ENCODE measurements at places on chromosomes 5 and 9. TPM values are rescaled to one million over a fixed set of nuclear protein-coding genes. Genes with fewer than 3 reads are reported as not detected.

PGM5 gene
- total RNA-seq = 9.3 TPM

- DNase-seq = no peak
- H3K27me3 ChIP-seq = no peaks in the 10 kb centered on the region
- H3K27ac ChIP-seq = no peak overlapping the region
- H3K4me3 ChIP-seq = no peak overlapping the region
These were observed 41.2 kb upstream of the PLPP1 start for GRCh38 chr5:55575815-55576583.

DNA sequence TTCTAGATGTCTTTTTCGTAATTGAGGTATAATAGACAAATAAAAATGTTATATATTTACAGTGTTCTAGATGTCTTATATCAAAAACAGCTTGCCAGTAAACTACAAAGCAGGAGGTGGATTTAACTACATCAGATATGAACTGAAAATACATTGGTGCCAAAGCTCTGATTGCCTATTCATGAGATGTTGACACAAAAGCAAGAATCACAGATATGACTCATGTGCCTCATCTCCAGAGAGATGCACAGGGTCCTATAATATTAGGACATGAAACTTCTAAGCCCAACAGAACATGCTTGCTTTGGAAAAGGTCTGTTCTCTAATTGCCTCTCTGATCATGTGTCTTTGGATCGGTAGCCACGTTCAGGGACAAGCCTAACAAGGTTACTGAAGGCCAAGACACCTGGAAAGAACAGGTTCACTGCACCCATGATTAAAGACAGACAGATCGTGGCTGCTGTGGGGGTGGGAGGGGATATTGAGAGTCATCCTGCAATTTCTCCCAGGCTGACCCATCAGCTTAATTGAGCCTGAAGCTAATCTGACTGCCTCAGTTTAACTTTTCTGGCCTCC is 16.8 kb downstream of the ABCA1 start:
- H3K4me1 ChIP-seq = peaks cover 33% of the 10 kb centered on the region
- no peaks in the 10 kb centered on the region for H3K27me3 ChIP-seq
- H3K36me3 ChIP-seq = no peaks in the 10 kb centered on the region
- H3K4me3 ChIP-seq = no peak overlapping the region
- H3K27ac ChIP-seq = no peak overlapping the region

SEMA5A gene
- total RNA-seq = 3.4 TPM

LECT2 gene
- 6.6 TPM for total RNA-seq

- no peak overlapping the region for H3K4me3 ChIP-seq
- DNase-seq = no peak
- H3K4me1 ChIP-seq = no peaks in the 10 kb centered on the region
- no peak overlapping the region for H3K27ac ChIP-seq
- no peaks in the 10 kb centered on the region for H3K36me3 ChIP-seq
- H3K27me3 ChIP-seq = no peaks in the 10 kb centered on the region
These were observed 206.1 kb downstream of the SLIT3 start for GRCh38 chr5:169094586-169095409.

DNA sequence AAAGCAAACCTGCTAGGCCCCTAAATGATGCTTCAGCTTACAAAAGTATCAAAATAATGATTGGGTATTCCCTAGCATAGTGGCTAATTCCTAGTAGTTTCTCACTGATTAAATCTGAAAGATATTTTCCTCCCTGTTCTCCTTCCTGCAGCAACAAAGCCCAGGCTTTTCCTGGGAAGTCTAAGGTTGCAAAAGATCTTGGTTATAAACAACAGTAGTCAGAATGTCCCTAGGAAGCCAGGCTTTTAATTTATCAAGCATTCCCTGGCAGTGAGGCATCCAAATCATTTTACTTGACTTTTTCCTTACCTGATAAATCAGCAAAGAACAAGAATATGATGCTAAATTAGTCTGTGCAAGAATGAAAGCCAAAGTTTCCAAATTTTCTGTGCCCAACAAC is 272.0 kb downstream of the PDE4D start:
- no peaks in the 10 kb centered on the region for H3K4me1 ChIP-seq
- H3K36me3 ChIP-seq = no peaks in the 10 kb centered on the region
- no peaks in the 10 kb centered on the region for H3K27me3 ChIP-seq
- H3K4me3 ChIP-seq = no peak overlapping the region
- no peak overlapping the region for H3K27ac ChIP-seq

DNA sequence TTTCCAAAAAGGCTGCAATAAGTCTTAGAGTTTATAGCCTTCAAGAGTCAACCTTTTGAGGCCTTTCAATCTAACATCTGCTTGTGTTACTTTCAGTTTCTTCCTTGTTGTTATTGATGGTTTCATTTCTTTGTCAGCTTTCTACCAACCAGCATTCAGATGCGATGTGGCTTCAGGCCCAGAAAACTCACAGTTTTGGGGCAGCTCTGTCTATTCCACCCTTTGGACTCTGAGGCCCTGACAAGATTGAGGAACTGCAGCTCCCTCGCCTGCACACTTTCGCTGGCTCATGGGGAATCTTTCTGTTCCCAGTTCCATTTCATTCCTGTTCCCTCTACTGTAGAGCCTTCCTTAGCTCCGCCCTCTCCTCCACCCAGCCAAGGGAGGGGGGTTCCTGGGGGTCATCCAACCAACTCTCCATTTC is 13.3 kb upstream of the WHRN start:
- H3K36me3 ChIP-seq = no peaks in the 10 kb centered on the region
- H3K4me1 ChIP-seq = peaks cover 15% of the 10 kb centered on the region
- H3K27ac ChIP-seq = no peak overlapping the region
- no peak overlapping the region for H3K4me3 ChIP-seq
- H3K27me3 ChIP-seq = no peaks in the 10 kb centered on the region

DNA sequence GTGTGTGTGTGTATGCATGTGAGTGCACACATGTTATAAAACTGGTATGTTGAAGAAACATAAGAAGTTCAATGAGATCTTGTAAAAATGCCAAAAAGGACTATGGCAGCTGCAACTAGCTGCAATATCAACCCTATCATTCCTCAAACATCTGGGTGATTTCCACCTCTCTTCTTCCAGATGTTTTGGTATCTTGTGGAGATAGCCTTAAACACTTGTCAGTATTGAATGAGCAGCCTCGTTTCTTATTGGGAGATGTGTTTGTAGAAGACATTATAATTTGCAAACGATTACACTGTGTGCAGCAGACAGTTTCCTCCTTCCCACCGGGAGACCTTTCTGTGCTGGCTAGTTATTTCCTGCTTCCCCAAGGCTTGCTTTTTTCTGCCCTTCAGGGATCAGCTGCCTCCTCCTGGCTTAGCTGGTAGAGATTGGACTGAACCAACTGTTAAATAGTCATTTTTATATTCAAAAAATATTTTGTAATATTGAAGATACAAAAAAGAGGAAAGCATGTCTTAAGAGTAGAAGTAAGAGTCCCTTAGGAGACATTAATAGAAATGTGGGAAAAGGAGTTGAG is 168.4 kb upstream of the MPDZ start:
- H3K27me3 ChIP-seq = no peaks in the 10 kb centered on the region
- H3K27ac ChIP-seq = no peak overlapping the region
- no peaks in the 10 kb centered on the region for H3K4me1 ChIP-seq
- no peaks in the 10 kb centered on the region for H3K36me3 ChIP-seq
- no peak for DNase-seq

PLPP7 gene
- total RNA-seq = 23.9 TPM

DNA sequence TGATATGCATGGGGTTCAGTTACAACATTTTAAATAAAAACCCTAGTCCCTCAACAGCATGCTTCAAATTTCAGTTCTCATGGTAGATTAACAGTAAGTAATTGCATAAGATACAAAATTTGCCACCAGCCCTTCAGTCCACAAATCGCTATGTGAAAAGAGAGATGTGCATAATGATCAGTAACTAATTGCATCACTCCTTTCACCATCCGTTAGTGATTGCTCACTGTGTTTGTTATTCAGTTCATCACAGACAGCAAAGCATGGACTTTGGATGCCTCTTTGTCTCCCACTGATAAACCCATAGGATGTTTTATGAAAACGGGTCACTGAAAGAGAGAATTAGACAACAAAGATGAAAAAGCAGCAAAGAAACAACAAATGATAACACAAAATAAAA is 103.2 kb downstream of the MCTP1 start:
- H3K4me3 ChIP-seq = no peak overlapping the region
- no peak for DNase-seq
- no peak overlapping the region for H3K27ac ChIP-seq
- no peaks in the 10 kb centered on the region for H3K4me1 ChIP-seq
- no peaks in the 10 kb centered on the region for H3K27me3 ChIP-seq
